ENCODE measurements at places on chromosomes 2 and 18. TPM values are rescaled to one million over a fixed set of nuclear protein-coding genes. Genes with fewer than 3 reads are reported as not detected.

The GKN1 gene
- polyA plus RNA-seq, result not detected

The GTF2A1L gene
- 0.51 TPM for polyA plus RNA-seq

The MDH1B gene
- 17.8 TPM for polyA plus RNA-seq

The DNER gene
- polyA plus RNA-seq, result 310 TPM

The EML6 gene
- 9.9 TPM for polyA plus RNA-seq

The C1D gene
- polyA plus RNA-seq, result 35.4 TPM

The CYP27A1 gene
- polyA plus RNA-seq, result not detected

The VWC2L gene
- 0.31 TPM for polyA plus RNA-seq

The MYO7B gene
- 0.16 TPM for polyA plus RNA-seq

The LINC00305 gene
- not detected for polyA plus RNA-seq

The YIPF4 gene
- polyA plus RNA-seq, result 33.5 TPM

The SEH1L gene
- 11.5 TPM for polyA plus RNA-seq

The CCT7 gene
- 309 TPM for polyA plus RNA-seq

The TMEM163 gene
- 3.1 TPM for polyA plus RNA-seq

The NDC80 gene
- 1.7 TPM for polyA plus RNA-seq

The VIL1 gene
- 0.06 TPM for polyA plus RNA-seq

The IL1R1 gene
- not detected for polyA plus RNA-seq

The SLC20A1 gene
- polyA plus RNA-seq, result 61.4 TPM

The LGALSL gene
- 43.6 TPM for polyA plus RNA-seq

The GLI2 gene
- polyA plus RNA-seq, result 0.14 TPM

The TAF4B gene
- polyA plus RNA-seq, result 0.08 TPM

The RAB6C gene
- polyA plus RNA-seq, result 0.52 TPM

The UNC80 gene
- polyA plus RNA-seq, result 10.4 TPM

The MREG gene
- 5.8 TPM for polyA plus RNA-seq

The CDCA7 gene
- polyA plus RNA-seq, result 0.78 TPM

The PKDCC gene
- polyA plus RNA-seq, result 37.4 TPM

The ANKRD62 gene
- not detected for polyA plus RNA-seq

The CYBRD1 gene
- polyA plus RNA-seq, result 0.10 TPM

The ALK gene
- 10.1 TPM for polyA plus RNA-seq

The NEU2 gene
- not detected for polyA plus RNA-seq

The CFAP65 gene
- 1.7 TPM for polyA plus RNA-seq

The MAP2 gene
- 436 TPM for polyA plus RNA-seq

Data from neural cell (in vitro differentiated cells).